ENCODE measurements at places on chromosomes 3 and 15.

DNA sequence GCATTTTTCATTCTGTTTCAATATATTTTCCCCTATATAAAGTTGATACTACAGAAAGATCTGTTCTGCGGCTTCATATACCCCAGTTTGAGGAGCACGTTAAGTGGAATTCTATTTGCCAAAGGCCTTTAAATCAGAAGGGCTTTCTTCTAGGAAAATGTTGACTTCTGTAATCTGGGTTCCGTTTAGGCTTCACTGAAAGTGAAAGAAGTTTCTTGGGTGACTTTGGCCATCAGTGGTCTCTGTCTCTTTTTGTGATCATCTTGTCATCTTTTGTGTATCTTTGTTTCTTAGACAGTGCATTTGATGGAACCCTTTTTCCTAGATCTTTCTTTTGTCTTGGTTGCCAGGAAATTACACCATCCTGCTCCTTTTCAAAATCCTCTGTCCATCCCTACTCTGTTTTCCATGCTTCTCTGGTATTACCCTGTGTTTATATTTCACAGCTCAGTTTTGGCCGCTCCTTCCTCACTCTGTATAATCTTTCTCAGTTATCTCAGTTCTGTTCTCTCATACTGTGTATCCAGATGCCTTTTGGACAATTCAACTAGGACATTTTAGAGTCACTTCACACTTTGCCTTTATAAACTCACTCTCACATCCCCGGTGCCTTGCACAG, 40.7 kb upstream of the MAP3K13 start:
- DNase-seq: no peak

DNA sequence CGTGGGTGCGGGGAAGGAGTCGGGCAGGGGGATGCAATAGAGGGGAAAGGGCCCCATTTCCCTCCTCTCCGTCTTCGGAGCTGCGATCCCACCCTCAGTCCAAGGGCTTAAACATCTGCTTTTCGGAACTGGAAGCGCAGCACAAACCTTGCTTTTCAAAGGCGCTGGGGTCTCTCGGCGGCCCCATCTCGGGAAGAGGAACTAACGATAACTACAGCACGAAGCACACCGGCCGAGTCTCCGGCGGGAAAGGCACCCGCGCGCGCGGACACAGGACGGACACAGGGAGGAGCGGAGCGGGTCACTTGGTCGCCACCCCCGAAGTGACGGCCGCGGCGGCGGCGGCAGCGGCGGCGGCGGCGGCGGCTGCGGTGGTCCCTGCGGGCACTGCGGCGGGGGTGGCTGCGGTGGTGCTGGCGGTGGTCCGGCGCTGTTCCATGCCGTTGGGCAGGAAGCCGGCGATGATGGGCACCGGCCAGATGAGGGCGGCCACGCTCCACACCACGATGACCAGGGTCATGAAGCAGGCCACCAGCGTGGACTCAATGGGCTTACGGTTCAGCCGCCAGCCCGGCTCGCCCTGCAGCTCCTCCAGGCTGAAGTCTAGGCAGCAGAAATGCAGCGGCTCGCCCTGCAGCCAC, 1.1 kb downstream of the TMEM158 start:
- no peak for DNase-seq

GRCh38 chr3:82080261-82080660, 318.8 kb upstream of the GBE1 start:
- DNase-seq: no peak

DNA sequence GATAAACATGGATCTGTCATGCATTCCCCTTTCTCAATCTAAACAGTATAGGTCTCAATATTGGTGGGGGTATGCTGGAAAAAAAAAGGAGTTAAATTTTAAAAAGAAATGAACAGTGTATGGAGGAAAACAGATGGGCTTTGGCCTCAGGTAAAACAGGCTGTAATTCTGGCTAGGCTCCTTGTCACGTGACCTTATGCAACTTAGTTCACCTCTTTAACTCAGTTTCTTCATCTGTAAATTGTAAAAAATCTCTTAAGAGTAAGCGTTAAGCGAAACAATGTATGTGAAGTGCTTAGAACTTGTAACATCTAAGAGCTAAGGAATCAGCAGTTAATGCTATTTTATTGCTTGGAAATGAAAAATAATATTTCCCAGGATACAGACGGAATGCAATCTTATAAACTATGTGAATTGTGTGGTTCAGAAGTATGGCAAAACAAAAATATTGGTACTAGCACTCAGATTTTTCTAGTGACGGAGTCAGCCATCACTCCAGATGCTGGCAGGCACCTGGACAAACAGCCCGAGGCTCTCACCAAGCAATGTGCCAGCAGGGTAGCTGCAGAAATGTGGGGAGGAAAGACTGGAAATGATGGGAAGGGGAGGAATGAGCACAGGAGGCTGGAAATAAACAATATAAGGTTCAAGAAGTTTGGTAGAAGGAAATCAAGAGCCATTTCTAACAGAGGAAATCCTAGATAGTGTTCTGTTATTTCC, 172.8 kb downstream of the USP13 start:
- no peak for DNase-seq

DNA sequence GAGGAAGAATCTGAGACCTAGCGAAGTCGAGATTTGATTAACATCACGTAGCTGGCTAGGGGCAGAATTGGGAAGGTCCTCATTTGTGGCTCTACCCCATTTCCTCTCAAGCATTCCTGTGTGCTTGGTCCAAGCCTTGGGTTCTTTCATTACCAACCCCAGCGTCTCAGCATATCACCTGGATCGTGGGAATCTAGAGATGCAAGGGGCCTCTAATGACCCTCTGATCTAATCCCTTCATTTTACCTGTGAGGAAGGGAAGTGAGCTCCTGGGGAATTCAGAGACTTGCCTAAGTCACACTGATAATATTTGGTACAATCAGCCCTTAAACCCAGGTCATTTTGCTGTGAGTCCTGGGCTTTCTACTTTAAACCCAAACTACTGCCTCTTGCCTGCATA, 2.0 kb downstream of the GPR87 start:
- no peak for DNase-seq
